Activated CD4-positive, alpha-beta T cell treated with anti-CD3 and anti-CD28 coated beads for 1 hour (primary cell): ENCODE measurements at places on chromosomes 3 and 15.

GRCh38 chr15:50363612-50364011 is 8.6 kb upstream of the GABPB1 start:
- no peak for DNase-seq

DNA sequence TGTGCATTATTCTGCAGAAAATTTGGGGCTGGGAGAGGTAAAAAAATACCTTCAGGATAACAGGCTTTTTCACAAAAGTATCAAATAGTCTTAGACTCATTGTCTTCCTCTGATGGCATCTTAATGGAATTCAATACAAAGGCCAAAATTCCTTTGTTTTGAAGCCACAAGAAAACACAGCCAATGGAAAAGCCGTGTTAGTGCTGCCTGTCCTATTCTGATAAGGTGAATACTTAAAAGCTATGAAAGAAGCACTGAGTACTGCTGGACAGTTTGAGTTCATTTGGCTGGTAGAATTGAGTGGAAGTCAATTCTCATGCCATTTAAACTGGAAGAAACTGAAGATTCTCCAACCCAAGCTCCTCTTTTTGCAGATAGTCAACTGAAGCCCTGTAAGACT is 395.3 kb upstream of the TPRG1 start:
- DNase-seq: no peak

- no peak for DNase-seq
Measured at GRCh38 chr3:40901298-40901697, 298.0 kb upstream of the CTNNB1 start.

DNA sequence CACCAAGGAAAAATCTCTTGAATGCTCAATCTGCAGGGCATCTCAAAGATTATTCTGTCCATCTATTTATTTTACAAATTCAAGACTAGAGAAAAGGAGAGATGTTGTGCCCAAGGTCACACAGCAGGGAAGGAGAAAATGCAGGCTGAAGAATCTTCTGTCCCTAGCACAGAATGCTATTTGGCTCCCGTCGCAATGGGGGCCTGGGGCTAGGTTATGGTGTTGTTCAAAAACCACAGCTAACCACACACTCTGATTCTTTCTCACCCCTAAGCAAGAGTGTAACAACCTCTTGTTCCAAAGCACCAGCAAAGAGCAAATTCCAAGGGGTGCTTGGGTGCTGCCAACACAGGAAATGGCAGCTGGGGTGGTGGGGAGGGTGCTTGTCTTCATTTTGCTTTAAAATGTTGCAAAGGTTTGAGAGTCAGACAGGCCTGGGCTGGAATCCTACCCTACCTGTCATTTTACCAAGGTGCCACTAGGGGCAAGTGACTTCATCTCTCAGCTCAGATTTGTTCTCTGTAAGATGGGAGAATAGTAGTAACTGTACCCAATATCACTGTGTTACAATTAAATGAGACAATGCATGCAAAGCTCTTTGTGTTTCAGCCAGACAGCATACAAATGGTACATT is 112.5 kb downstream of the ADAMTS9 start:
- no peak for DNase-seq

DNA sequence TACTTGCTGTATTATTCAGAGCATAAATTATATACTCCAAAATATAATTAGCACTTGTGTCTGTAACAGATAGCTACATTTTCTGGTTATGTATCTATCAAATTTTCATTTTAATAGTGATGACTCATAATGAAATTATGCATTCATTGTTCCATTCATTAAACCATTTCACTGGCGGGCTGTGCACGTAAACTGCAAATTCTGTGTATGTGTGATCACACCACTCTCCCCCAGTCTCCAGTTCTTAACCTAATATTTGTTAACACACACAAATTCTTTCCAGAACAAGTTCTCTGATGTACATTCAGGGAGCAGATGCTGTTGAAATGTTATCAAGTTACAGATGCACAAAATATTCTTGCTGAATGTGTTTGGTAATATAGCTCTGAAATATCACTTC is 3.8 kb upstream of the KCNMB2 start:
- DNase-seq: no peak

- no peak for DNase-seq
Measured at GRCh38 chr15:77753281-77753873, 120.7 kb upstream of the LINGO1 start.

DNA sequence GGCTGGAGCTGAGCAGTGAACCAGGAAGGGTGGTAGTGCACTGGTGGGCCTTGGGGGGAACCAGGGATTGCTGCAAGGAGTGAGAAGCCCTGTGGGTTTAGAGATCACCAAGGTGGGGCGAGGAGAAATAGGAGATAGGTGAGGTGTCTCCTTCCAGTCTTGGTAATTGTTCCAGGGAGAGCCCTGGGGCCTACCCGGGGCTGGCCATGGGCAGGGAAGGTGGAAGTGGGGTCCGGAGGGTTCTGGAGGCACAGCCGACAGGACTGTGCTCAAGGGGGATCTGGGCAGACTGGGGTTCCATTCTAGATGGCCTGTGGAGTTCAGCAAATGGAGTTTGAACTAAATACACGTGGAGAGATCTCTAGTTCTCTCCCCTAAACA is 4.5 kb downstream of the CHST13 start:
- DNase-seq: no peak

- no peak for DNase-seq
Measured at GRCh38 chr3:18208091-18208490, 217.0 kb downstream of the SATB1 start.

DNA sequence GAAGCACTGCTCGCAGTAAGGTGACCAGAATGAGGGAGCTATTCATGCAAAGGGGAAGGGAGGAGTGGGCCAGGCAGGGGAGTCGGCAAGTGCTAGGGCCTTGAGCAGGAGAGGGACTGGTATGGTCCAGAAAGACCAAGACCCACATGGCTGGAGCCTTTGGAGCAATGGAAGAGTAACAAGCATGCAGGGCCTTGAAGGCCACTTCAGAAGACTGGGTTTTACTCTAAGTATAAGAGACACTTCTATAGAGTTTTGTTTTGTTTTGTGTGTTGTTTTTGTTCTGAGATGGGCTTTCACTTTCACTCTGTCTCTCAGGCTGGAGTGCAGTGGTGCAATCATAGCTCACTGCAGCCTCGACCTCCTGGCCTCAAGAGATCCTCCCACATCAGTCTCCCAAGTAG is 42.0 kb downstream of the BFSP2 start:
- no peak for DNase-seq
